Kidney (tissue), 22 donors: ENCODE measurements at places on chromosomes 2 and 18.

GRCh38 chr2:33034784-33035183 lies 88.0 kb downstream of the LTBP1 start:
- no peak overlapping the region for H3K4me3 ChIP-seq
- no peak overlapping the region for H3K27ac ChIP-seq
- no peak for DNase-seq
- peaks cover 2% of the 10 kb centered on the region for H3K4me1 ChIP-seq
- no peaks in the 10 kb centered on the region for H3K27me3 ChIP-seq

DNA sequence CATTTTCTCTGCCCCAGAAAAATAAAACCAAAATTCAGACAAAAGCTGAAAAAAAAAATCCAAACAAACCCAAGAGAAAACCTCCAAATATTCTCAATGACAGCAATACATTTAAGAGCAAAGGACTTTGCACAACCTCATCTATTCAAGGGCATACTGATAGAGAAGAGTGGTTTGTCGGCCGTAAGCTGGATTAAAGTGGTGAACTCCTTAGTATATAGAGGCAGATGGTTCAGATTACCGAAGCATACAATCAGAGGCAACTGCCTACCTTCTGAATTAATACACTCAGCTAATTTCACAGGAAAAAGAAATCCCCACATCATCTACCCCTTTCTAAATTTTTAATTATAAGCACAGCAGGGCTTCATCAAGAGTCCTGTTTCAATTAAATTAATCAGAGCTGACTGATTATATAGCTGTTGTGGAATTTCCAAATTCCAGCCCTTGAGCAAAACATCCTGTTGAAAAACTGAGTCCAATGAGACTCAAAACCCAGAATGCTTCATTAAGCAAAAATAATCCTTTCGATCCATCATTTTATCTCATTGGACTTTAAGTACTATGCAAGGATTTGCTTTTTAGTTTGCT lies at the start of gene CPLX4:
CPLX4 (minus strand) TSS at position 190 of the 591 bp plus-strand sequence; CDS start at position 3, 187 bp downstream.
- peak; percentile 42 for DNase-seq
- no peaks in the 10 kb centered on the region for H3K4me1 ChIP-seq
- H3K4me3 ChIP-seq, result no peak within 1 kb of the TSS

GRCh38 chr2:60406192-60406591 lies 147.3 kb downstream of the BCL11A start:
- H3K4me3 ChIP-seq, result no peak overlapping the region
- H3K4me1 ChIP-seq, result no peaks in the 10 kb centered on the region
- H3K27me3 ChIP-seq, result no peaks in the 10 kb centered on the region
- no peak overlapping the region for H3K27ac ChIP-seq
- DNase-seq, result no peak

GRCh38 chr18:78641689-78642231 lies 337.9 kb upstream of the SALL3 start:
- no peaks in the 10 kb centered on the region for H3K27me3 ChIP-seq
- H3K4me3 ChIP-seq, result no peak overlapping the region
- no peaks in the 10 kb centered on the region for H3K36me3 ChIP-seq

DNA sequence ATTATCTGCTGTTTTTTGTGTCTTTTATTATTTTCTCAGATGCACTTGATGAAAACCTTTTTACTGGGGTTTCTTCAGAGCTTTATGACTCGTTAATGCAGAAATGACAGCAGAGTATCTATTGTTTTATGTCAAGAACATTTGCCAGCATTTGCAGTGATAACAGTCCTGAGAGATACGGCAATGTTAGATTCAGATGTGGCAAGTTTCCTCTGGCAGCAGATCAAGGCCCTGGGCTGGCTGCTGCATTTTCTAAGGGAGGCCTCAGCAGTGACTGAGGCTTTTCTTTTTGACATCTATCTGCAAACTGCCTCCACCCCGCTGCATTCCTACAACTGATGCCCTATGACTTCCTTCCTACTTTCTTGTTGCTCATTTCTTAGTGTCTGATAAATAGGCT lies 40.2 kb downstream of the EFEMP1 start:
- H3K4me3 ChIP-seq, result no peak overlapping the region
- no peaks in the 10 kb centered on the region for H3K27me3 ChIP-seq
- H3K36me3 ChIP-seq, result no peaks in the 10 kb centered on the region
- no peak overlapping the region for H3K27ac ChIP-seq
- no peak for DNase-seq

- no peak overlapping the region for H3K4me3 ChIP-seq
- DNase-seq, result no peak
- no peak overlapping the region for H3K27ac ChIP-seq
- peaks cover 6% of the 10 kb centered on the region for H3K36me3 ChIP-seq
- no peaks in the 10 kb centered on the region for H3K27me3 ChIP-seq
- no peaks in the 10 kb centered on the region for H3K4me1 ChIP-seq
Measured at GRCh38 chr2:241739651-241740050, 5.2 kb downstream of the D2HGDH start.

DNA sequence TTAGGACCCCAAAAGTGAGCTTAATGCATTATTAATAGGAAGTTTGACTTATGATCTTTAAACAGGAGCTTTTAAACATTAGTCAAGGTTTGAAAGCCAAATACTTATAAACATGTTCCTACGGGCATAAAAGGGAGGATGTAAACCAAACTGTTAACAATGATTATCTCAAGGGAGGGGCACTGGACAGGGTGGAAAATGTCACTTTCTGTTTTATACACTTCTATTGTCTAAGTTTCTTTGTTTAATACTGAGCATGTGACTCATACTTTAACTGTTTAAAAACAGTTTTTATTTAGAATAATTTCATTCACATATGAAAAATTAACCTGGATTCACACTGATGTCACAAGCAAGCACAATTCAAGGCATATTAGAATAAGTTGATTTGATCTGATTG lies 18.3 kb upstream of the ITGA6 start:
- no peaks in the 10 kb centered on the region for H3K36me3 ChIP-seq
- H3K4me3 ChIP-seq, result no peak overlapping the region
- no peak for DNase-seq
- no peaks in the 10 kb centered on the region for H3K27me3 ChIP-seq

- peaks cover 20% of the 10 kb centered on the region for H3K4me1 ChIP-seq
- H3K27me3 ChIP-seq, result no peaks in the 10 kb centered on the region
- H3K4me3 ChIP-seq, result no peak overlapping the region
- H3K27ac ChIP-seq, result no peak overlapping the region
Measured at GRCh38 chr2:42124011-42124785, 45.0 kb upstream of the EML4 start.

DNA sequence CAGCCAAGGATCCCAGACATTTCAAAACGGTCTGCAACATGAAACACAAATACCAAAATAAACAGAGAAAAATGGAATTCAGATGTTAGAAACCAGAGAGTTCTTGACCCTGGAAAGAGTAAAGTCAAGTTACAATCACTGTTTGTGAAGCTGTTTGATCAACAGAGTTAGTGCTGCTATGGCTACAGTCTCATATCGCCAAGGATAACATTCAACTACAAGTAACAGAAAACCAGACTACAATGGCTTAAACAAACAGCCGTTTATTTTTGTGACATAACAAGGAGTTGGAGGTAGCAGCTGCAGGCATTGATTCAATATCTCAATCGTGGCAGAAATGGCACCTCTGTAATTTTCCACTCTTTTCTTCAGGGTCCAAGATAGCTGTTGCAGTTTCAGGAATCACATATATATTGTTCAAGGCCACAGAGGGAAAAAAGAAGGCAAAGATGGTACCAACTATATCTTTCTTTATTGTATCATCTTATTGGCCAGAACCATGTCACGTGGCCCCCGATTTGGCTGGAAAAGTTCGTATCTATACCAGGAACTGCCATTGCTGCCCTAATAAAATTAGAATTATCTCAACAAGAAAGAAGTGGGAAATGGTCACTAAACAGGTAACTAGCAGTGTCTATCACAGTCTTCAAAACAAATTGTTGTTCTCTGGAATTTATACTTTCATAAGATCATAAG lies 17.7 kb upstream of the HNRNPLL start:
- no peak overlapping the region for H3K4me3 ChIP-seq
- no peaks in the 10 kb centered on the region for H3K36me3 ChIP-seq
- no peaks in the 10 kb centered on the region for H3K4me1 ChIP-seq
- no peak overlapping the region for H3K27ac ChIP-seq
- peak; percentile 41 for DNase-seq

GRCh38 chr2:105329197-105329554 lies 359 bp downstream of the TGFBRAP1 start:
- peak overlapping the region; percentile 86 for H3K4me3 ChIP-seq
- DNase-seq, result peak; percentile 13
- H3K27me3 ChIP-seq, result no peaks in the 10 kb centered on the region
- H3K4me1 ChIP-seq, result peaks cover 17% of the 10 kb centered on the region

- no peak overlapping the region for H3K4me3 ChIP-seq
- no peaks in the 10 kb centered on the region for H3K27me3 ChIP-seq
- H3K4me1 ChIP-seq, result no peaks in the 10 kb centered on the region
- no peak overlapping the region for H3K27ac ChIP-seq
Measured at GRCh38 chr2:112520234-112520783, 22.0 kb upstream of the POLR1B start.

- no peaks in the 10 kb centered on the region for H3K36me3 ChIP-seq
- peaks cover 2% of the 10 kb centered on the region for H3K27me3 ChIP-seq
- no peak overlapping the region for H3K27ac ChIP-seq
- no peak overlapping the region for H3K4me3 ChIP-seq
Measured at GRCh38 chr2:94993176-94994062, 32.1 kb upstream of the MAL start.
